ENCODE measurements at places on chromosomes 12 and 14.

DNA sequence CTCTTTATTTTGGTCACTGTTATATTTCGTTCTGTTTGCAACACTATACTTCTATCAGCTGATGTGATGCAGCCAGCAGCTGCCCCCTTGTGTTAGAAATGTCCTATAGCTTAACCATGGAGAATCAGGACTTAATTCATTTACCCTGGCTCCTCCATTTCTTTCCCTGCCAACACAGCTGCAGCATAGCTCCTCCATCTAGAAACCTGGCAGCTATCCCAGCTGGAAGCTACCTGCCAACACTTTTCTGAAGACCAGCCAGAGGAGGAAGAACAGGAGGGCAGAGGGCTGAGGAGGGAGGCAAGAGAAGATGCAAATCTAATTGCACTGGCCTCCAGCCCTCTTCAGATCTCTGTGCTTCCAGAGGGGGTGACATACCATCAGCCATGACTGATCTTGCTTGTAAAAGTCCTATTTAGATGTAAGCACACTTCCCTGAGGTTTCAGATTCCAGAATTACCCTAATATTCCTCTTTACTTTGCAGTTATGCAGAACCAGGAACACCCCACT, 156.8 kb upstream of the TMEM260 start:
- peak; percentile 70 for DNase-seq

DNA sequence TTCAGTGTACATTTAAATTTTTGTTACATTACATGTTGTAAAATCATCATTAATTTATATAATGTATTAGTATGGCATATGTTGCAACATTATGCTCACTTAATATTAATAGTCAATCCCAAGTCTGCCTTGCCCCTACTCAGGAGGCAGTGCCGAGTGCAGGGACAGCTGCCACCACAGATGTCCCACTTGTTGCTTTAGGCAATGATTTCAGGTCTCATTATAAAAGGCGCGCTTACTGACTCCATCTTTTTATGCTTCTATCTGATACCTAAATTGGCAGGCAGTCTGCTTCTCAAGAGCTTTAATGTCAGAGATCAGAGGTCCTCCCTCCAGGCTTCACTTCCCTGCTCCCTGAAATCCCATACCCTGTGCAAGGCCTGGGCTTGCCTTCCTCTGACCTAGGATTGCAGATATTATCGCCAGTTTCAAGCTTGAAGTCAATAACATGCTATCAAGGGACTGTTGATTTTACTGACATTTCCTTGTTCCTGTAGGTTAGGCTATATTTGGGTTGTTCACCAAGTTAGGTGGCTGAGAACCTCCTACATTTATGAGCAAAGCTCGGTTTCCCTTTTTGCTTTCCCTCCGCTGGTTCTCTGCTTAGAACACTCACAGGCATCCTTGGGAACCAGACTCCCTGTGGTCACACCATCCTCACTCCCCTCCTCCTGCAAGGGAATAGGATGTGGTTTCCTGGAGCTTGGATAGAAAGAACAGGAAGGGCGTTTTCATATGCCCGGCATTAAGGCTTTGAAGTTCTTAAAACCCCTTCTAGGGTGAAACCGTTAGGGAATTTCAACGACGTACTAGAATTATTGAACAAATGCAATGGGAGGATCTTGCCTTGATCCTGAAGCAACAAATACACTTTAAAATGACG, 208.4 kb upstream of the FKBP4 start:
- peak; percentile 22 for DNase-seq

- DNase-seq = no peak
These were observed 635.4 kb downstream of the NRXN3 start for GRCh38 chr14:78805570-78805969.

DNA sequence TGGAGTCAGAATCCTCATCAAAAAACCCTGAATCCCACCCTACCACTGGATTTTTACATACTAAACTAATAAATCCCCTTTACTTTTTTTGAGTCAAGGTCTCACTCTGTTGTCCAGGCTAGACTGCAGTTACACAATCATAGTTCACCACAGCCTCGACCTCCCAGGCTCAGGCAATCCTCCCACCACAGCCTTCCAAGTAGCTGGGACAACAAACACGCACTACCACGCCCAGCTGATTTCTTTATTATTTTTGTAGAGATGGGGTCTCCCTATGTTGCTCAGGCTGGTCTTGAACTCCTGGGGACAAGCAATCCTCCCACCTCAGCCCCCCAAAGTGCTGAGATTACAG, 24.3 kb downstream of the SPTSSA start:
- no peak for DNase-seq

GRCh38 chr12:1093166-1093751, 102.2 kb downstream of the ERC1 start:
- DNase-seq = peak; percentile 26

Measured in COLO829 (cell line).